ENCODE measurements at places on chromosomes 3 and 15. TPM values are rescaled to one million over a fixed set of nuclear protein-coding genes. Genes with fewer than 3 reads are reported as not detected.
A peak's percentile ranks its signal among the peaks of the same experiment; 100 is the strongest.

DNA sequence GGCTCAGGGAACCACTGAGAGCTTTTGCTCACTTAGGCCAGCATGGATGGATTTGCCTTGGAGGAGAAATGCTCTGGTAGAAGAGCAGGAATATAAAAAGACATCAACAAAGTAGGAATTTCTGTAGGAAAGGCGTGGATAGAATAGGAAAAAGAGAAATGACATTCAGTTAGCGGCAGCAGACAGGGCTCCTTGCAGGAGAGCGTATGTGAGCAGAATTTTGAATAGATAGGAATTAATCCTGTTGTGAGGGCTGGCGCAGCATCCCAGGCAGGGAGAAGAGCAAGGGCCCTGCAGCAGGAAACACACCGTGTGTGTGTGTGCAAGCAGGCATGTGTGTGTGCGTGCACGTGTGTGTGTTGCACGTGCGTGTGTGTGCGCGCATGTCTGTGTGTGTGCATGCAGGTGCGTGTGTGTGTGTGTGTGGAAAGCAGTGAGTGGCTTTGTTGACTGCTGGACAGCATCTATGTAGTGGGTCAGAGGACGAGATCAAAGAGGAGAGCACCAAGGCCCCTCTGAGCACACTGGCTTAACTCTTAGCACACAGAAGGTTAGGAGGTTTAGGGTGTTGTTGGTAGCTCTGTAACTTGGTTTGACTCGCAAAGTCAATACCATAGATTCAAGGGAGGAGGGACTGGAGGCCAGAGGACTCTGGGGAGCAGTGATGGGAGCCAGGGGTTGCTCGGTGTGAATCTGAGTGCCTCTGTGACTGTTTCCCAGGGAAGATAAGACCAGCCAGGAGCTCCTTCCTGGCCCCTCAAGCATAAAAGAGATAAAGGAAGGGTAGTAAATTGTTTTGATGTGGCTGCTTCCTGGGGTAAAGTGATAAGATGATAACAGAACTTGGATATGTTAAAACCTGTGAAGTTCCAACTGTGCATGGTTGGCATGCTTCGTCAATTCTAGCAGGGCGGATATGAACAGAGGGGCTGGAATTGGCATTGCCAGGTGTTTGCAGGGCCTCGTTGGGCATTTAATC is 639.5 kb downstream of the NR2F2 start:
- H3K27ac ChIP-seq: no peak overlapping the region
- H3K4me1 ChIP-seq: no peaks in the 10 kb centered on the region
- no peak overlapping the region for H3K4me3 ChIP-seq
- H3K36me3 ChIP-seq: no peaks in the 10 kb centered on the region
- H3K27me3 ChIP-seq: no peaks in the 10 kb centered on the region
- no peak for DNase-seq

DNA sequence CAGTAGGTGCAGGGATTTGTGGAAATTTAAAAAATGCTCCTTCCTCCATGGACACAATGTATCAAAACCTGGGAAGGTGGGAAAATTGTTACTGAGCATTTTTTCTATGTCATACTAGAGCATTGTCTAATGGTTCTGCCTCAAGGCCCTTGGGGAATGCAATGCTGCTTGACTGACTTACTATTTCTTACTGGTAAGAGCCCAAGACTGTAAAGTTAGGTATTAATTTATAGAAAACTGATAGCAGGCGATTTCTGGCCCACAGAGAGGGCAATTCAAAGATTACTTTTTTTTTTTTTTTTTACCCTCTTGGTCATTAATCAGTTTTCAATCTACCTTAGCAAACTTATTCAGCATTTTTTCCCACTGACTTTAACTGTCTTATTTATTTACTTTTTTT is 38.5 kb upstream of the MRPL3 start:
- no peak overlapping the region for H3K4me3 ChIP-seq
- no peaks in the 10 kb centered on the region for H3K4me1 ChIP-seq
- DNase-seq: no peak

DNA sequence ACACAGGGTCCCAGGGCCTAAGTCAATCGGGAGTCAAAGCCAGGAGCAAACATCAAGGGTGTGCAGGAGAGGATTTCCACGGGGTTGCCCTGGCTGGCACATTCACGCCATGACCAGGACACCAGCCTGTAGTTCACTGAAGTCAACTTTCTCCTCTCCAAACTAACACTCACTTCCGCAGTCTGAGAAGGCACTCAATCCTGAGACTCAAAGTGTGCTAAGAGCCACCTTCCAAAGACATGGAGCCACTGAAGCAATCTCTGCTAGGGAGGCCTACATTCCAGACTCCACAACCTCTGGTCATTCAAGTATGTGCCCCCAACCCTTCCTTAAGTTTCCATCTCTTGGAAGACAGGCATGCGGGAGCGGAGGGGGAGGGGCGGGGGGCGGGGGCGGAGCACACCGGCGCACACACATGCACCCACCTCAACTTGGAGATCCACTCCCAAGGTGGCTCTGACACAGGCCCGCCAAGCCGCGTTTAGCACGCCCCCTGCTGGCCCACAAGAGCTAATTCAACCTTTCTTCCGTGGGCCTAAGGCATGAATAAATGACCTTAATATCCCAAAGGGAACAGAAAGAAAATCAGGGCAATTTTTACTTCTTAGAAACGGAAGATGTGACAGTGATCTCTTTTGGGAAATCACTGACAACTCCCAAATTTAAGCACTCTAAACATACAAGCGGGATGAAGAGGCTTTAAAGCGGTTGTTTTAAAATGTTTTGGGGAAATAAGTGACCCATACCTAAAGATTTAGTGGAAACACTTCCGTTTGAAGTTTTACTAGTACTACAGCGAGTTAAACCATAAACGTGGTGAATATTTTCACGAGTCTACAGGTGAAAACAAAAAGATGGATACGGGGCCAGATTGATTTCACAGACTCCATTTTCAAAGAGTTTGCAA is 162.5 kb upstream of the CHRNA7 start:
- no peaks in the 10 kb centered on the region for H3K4me1 ChIP-seq
- no peak overlapping the region for H3K27ac ChIP-seq
- peak; percentile 29 for DNase-seq
- no peaks in the 10 kb centered on the region for H3K27me3 ChIP-seq
- H3K4me3 ChIP-seq: no peak overlapping the region

The RPP25 gene
- 17.6 TPM for total RNA-seq

The ACOX2 gene
- 42.5 TPM for total RNA-seq
